ENCODE measurements at places on chromosomes 6 and 20.

DNA sequence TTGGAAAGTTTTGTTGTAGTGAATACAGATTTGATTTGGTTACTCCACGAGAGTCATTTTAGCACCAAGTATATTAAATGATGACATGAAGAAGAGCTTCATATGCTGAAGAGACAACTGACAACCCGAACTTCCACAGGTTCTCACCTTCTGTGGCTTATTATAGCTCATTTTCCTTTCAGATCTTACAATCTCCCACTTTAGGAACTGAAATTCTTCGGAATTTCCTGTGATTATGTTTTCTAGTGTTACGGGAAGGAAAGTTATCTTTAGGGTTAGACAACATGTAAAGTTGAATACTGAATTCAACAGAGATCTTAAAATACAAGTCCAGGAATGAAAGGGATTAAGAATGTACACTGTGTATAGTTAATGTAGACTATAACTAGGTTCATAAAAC, 49.6 kb upstream of the TXNDC5 start:
- no peak for DNase-seq

- DNase-seq: no peak
These were observed 3.5 kb downstream of the TENT5A start for GRCh38 chr6:81748994-81749393.

- no peak for DNase-seq
These were observed 75.7 kb upstream of the QKI start for GRCh38 chr6:163338671-163339405.

- DNase-seq: no peak
These were observed 117.2 kb upstream of the BMP5 start for GRCh38 chr6:55992546-55992945.

- no peak for DNase-seq
These were observed 30.8 kb downstream of the IL20RA start for GRCh38 chr6:137013738-137014602.

DNA sequence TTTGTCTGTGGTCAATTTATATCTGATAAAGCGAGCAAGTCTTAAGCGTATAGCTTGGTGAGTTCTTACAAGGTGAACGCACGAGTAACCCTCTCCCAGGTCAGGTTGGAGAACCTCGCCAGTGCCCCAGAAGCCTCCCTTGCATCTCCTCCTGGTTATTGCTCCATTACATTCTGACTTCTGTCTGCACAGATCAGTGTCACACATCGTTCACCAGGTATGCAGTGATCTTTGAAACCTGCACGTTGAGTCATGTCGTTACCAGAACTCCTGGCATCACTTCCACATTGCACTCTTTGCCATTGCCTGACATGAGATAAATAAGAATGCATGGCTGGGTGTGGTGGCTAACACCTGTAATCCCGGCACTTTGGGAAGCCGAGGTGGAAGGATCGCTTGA, 44.2 kb downstream of the AKAP12 start:
- DNase-seq: no peak

DNA sequence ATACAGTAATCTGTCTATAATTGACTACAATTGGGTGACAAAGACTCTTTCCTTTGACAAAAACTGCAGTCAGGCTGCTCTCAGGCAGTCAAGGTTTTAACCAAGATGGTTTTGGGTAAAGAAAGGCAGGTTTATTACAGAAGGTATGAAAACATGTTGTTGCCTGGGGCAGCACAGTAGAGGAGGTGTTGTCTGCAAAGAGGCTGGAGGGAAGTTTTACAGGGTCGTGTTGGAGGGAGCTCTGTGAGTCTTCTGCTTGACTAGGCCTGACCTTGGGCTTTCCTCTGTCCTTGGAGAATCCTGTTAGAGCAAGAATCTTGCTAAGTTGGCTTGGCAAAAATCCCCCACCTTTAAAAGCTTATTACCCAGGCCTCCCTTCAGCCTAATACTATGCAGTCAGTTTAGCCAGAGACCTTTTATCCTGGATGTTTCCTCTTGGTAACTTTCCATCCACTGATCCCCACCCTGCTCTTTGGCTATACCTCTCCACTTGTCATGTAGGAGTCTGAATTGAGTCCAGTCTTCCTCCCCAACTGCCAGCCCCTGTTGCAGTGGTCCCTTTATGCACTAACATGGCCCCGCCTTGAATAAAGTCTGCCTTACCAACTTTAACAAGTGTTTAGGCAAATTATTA, 143.0 kb upstream of the SLC22A16 start:
- no peak for DNase-seq

GRCh38 chr6:163260911-163261310, 153.6 kb upstream of the QKI start:
- no peak for DNase-seq

DNA sequence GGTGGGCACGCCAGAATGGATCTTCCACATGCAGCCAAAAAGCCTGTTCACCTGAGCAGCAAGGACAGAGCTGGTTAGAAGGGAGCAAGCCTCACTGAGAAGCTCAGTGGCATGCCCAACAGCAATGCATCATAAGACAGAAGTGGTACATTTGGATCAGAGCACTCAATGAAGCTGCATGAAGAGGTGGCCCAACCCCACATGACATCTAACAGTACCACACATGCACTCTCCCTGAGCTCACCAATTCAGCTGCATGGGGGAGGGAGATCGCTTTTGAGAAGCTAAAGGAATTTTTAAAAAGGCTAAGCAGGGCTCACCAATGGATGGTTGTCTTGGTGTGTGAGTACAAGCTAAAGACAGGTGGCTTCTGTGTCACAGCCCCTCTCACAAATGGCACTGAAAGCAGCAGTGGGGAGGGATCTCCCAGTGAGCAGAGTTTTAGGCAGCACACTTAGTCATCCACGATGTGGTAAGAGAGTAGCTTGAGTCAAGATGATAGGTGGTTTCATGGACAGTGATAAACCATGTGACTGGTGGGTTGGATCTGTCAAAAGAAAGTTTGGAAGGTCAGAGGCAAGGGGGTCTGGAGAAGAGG, 166.6 kb upstream of the TAB2 start:
- DNase-seq: no peak

DNA sequence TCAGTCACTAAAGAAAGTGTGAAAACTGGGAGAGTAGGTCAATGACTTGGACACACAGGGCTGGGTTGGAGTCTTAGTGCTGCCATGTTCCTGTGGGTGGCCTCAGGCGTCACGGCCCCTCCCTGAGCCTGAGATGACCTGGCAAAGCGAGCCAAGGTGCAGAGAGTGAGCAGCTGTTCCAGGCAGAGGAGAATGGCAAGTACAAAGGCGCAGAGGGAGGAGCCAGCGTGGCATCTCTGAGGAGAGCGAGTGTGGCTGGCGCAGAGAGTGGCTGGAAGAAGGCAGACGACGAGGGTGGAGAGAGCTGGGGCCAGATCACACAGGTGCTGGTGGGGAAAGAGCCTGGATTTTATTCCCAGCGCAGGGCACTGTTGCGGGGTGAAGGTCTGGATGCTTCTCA, 20.6 kb upstream of the CHMP4B start:
- DNase-seq: no peak

GRCh38 chr6:169363590-169363989, 109.9 kb upstream of the THBS2 start:
- no peak for DNase-seq

- DNase-seq: peak; percentile 32
These were observed 55.0 kb downstream of the TRIM38 start for GRCh38 chr6:26017632-26017966.

DNA sequence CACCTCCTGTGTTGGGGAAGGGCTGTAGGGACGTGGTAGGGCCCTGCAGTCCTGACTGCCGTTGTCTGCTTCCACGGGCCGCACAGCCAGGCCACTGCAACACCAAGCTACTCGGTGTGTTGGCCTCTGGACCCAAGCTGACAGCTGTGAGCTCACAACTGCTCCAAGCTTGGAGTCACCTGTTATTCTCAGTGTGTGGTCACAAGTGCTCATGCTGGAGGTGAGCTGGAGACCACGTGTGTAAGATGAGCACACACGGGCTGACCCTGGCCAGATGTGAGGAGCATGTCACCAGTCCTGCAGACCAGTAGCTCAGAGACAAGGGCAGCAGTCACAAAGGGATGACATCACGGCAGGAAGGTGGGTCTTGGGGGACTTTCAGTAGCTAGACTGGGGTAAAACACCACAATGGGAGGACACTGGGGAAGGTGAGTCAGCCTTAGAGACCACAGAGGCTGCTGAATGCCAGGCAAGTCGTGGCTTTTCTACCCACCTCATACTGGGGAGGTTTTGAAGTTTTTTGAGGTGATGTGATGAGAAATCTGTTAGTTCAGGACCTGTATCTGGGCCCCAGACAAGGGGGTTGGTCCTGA, 87.3 kb downstream of the FAM120B start:
- no peak for DNase-seq

- DNase-seq: no peak
These were observed 97.9 kb downstream of the LRRC1 start for GRCh38 chr6:53892707-53893106.

DNA sequence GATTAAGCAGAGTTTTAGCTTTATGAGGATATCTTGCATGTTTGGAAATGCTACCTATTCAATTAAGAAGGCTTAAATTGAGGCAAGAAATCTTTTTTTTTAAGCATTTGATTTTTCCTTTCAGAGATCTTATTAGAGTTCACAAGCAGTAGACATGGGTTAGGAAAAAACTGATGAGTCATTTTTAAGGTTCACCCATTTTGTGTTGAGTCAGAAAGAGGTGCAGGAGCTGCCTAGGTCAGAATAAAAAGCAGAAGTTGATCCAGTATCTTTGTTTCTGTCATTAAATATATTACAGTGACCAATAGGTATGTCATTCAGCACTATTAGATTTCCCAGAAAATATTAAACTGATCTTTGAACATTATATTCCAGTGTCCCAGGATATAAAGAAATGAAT, 306.8 kb downstream of the LMBRD1 start:
- no peak for DNase-seq

DNA sequence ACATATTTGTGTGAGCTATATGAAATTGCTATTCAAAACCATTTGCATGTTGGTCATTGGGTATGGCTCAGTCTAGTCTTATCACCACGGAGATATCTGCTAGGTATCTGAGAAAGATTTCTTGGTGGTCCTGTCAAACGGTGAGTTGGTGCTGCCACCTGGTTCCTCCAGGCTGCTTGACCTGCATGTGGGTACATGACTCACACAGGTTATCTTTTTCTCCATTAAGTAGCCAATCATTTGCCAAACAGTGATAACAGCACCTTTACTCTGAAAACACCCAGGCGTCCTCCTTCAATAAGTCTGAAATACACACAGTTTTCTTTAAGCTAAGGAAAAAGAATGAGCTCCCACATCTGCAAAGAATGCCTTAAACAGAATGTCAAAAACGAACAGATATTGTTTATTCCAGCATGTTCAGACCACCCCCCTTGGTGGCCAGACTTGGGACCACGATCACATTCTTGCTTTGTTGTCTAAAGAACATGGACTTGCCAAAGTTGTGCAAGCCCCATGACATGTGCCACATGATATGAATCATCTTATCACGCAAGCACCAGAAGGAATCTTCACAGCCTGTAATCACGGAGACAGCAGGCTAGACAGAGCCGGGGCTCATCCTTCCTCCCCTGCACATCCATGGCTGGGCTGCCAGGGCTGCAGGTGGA, 200.7 kb upstream of the THBS2 start:
- DNase-seq: no peak

GRCh38 chr6:76707630-76708029, 635.2 kb upstream of the IMPG1 start:
- DNase-seq: no peak

DNA sequence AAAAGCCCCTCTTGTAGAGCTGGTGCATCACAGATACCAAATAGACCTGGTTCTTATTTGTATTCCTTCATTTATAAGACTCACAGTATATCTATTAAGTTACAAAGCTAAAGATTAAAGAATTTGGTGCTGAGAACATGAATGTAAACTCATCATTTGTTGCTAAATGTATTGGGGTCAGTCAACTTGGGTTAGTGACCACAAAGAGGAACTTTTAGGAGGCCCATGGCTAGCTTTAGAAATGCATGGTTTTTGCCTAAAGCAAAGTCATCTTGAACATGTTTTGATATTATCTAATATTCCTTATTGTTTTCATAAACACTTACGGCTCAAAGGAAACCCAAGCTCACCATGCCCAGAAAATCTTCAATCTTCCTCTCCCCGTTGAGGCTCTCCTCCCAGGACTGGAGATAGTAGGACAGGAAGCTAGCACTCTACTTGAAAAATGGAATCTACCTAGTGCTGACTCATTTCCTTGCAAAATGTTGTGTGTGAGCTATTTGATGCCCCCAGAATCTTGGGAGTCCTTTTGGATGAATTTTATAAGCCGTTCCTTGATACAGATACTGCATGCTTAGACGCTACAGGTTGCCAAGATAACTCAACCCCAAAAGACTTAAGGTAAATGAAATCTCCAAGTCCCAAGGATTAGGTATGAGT, 121.4 kb downstream of the BMP2 start:
- DNase-seq: no peak
